Heart left ventricle (tissue), 16 donors: ENCODE measurements at places on chromosomes 7 and 10. TPM values are rescaled to one million over a fixed set of nuclear protein-coding genes. Genes with fewer than 3 reads are reported as not detected.
A peak's percentile ranks its signal among the peaks of the same experiment; 100 is the strongest.

ADAMTS14 gene
- not detected for total RNA-seq

- DNase-seq: no peak
Observed at GRCh38 chr10:44827431-44828006, 83.6 kb upstream of the TMEM72 start.

- no peak for DNase-seq
Observed at GRCh38 chr7:106357675-106358074, 72.9 kb upstream of the NAMPT start.

GRCh38 chr7:101846800-101847538, 29.5 kb downstream of the CUX1 start:
- DNase-seq: no peak

ACSL5 gene
- 4.6 TPM for total RNA-seq

MRC1 gene
- 6.2 TPM for total RNA-seq

- DNase-seq: no peak
Observed at GRCh38 chr7:100126239-100126930, 382 bp upstream of the MBLAC1 start.

DNA sequence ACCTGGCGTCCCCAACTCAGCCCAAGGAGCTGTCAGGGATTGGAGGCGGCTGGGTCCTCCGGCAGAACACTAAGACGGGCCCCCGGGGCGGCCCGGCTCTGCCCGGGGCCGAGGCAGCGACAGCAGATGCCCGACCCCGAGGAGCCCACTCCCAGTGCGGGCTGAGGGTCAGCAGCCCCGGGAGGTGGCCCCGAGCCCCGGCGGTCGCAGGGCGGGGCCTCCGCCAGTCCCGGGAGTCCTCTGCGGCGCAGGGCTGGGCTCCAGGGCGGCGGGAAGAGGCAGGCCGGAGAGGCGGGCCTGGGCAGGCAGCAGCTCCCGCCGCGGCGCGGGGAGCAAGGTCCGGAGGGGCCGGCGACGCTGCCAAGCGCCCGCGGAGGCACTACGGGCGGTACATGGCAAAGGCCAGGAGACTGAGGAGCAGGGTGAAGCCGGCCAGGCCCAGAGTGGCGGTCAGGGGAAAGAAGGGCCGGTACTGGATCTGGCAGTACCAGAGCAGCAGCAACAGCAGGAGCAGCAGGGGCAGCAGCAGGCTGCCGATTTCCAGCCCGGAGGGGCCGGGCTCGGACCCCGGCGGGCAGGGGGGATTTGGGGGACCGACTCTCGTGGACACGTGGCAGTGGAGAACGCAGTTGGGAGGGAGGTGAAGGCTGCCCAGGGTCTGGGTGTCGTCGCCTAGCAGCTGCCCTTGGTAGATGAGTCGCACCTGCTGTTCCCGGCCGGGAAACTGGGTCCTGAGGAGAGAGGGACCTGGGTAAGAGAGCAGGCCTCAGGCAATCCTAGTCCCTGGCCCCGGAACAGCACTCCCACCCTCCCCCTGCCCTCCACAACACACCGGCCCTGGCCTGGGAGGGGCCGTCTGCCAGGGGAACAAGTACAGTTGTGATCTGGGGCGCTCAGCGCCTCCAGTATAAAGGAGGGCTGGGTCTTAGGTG, 827 bp upstream of the FASTK start:
- DNase-seq: no peak

FZD8 gene
- 7.8 TPM for total RNA-seq

SLC4A2 gene
- total RNA-seq: 54.8 TPM

DNA sequence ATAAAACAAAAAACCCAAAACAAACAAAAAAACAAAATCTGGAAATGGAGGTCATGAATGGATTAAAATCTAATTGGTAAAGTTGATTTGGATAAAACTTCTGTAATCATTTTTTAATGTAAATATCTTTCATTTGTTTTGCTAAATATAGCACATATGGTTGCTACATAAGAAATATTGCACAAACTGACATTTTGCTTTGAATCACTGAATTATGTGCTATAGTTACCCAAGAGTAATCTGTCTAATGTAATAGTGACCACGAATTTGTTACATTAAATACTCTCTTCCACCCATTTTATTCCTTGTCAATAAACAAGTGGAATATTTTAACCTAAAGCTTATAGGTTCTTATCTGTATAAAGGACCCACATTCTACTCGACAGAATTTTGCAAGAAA, 6.2 kb downstream of the CFAP58 start:
- no peak for DNase-seq

AKR1C4 gene
- total RNA-seq: not detected

- peak; percentile 76 for DNase-seq
Observed at GRCh38 chr10:97713826-97714400, 383 bp downstream of the MARVELD1 start.

DNA sequence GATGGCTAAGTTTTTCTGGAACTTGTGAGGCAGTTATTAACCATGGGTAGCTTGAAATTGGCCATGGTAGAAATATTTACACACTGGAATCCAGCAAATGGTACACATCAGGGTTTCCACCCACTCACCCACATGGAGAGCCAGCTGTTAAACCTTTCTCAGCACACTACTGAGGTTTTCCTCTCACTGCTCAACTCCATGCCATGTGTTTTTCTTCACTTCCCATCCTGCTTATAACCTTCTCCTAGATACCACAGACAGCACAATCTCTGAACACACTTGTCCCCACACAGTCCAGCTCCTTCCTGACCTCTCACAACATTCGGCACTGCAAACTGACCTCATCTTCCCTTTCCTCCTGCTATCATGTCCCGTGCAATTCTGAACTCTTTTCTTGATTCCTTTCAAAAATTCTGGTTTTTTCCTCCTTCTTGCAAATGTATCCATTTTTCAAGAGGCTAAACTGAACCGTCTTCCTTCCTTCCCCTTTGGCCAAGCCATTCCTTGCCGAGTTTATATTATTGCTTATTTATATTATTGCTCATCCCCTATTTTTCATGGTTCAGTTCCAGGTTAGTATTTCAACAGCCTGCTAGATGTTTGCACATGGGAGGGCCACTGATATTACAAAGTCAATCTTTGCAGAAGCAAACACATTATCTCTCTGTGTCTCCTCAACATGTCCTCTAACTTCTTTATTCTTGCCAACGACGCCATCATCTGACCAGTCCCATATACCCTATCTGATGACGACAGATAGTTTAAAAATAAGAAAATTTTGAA, 606.4 kb downstream of the SORCS1 start:
- DNase-seq: no peak

- no peak for DNase-seq
Observed at GRCh38 chr10:63700631-63701156, 179.5 kb downstream of the REEP3 start.

PHKG1 gene
- 150 TPM for total RNA-seq

- no peak for DNase-seq
Observed at GRCh38 chr10:28790146-28790545, 112.8 kb downstream of the BAMBI start.

SCART1 gene
- 0.08 TPM for total RNA-seq

DNA sequence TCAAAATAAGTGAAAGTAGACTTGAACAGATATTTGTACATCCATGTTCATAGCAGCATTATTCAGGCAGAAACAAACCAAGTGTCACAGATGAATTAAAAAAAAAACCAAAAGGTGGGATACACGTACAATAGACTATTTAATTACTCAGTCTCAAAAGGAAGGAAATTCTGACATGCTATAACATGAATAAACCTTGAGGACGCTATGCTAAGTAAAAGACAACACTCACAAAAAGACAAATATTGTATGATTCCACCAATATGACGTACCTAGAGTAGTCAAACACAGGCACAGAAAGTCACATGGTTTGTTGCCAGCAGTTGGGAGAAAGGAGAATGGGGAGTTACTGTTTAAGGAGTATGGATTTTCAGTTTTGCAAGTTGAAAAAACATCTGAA, 18.0 kb upstream of the CFAP70 start:
- DNase-seq: no peak

GRCh38 chr7:50637725-50638643, 72.8 kb upstream of the DDC start:
- DNase-seq: no peak

DNA sequence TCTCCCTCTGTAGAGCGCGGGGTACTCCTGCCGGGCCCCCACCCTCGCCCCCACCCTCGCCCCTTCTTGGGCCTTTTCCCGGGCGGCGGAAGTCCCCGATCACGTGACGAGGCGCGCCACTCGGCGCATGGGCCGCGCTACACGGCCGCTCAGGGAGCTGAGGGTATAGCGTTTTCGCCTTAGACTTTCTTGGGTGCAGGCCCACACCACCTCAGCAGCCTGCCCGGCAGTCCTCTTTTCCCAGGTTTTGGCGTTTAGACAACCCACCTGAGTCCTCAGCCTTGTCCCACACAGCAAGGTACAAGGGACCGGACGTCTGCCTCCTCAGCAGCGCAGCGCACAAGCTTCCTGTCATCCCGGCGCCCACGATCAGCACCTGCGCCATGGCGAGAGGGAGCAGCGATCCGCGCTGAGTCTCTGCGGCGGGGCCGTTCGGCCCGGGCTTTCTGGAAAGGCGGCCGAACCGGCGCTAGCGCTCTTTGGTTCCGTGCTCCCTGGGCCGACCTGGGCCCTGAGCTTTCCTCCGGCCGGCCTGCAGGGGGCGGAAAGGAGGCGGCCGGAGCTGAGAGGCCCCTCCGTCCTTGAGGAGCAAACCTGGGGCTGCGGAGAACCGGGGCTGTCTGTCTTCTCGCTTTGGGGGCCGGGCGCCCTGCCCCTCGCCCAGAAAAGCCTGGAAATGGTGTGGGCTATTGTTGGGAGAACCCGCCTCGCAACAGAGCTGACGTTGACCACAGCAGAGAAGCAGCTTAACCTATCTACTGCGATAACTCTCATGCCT, at the start of gene RNLS:
Gene RNLS (minus strand): TSS at position 513 of the 778 bp plus-strand sequence.
- DNase-seq: peak; percentile 79

DNA sequence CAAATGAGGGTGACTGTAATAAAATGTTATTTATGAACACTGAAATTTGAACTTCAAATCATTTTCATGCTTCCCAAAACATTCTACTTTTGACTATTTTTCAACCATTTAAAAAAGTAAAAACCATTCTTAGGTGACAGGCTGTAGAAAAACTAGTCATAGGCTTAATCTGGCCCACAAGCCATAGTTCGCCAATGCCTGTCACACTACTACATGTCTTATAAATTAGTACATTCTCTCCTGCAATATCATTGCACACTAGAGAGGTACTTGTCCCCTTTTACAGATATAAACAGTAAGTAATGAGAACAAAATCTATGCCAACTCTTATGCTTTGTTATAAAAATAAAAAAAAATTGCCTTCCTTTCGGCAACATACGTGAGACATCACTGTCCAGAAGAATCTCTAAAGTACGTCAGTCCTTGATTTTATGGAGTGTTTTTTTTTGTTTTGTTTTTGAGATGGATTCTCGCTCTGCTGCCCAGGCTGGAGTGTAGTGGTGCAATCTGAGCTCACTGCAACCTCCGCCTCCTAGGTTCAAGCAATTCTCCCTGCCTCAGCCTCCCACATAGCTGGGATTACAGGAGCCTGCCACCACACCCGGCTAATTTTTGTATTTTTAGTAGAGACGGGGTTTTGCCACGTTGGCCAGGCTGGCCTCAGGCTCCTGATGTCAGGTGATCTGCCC, 23.2 kb downstream of the UPF2 start:
- DNase-seq: no peak

RBP4 gene
- 1.8 TPM for total RNA-seq

GRCh38 chr10:129771576-129771975, 192.5 kb downstream of the EBF3 start:
- no peak for DNase-seq

GRCh38 chr7:151404216-151405011, 5.4 kb downstream of the WDR86 start:
- no peak for DNase-seq

DNA sequence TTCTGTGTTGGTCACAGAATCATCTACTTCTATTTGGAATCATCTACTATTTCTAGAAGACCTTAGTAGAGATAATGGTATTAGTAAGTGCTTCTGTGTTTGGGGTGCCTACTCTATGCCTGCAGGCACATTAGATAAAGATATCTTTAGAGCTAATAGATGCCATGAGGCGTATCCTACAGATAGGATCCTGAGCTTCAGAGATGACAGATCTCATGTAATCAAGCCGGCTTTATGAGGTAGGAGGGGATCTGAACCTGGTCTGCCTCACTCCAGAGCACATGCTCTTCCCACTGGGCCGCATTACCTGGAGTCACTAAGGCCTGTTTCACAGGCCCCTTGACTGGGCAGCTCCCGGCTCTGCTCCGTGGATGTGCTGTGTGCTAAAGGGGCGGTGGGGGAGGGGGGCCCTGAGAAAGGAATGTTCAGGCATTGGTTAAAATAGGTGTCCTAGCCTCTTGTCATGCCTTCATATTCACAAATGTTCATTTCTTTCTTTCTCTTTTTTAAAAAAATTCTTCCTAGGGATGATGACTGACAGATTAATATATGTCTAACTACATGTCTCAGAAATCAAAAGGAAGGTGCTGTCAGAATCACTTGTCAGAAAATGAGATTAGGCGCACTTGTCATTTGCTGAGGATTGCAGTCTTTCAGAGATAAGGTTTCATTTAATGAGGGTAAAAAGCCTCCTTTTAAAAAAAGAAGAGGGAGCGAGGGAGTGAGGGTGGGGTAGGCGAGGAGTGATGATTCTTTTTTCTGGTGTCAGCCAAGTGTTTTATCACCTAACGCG, 458.0 kb upstream of the GALNT17 start:
- DNase-seq: no peak

DNA sequence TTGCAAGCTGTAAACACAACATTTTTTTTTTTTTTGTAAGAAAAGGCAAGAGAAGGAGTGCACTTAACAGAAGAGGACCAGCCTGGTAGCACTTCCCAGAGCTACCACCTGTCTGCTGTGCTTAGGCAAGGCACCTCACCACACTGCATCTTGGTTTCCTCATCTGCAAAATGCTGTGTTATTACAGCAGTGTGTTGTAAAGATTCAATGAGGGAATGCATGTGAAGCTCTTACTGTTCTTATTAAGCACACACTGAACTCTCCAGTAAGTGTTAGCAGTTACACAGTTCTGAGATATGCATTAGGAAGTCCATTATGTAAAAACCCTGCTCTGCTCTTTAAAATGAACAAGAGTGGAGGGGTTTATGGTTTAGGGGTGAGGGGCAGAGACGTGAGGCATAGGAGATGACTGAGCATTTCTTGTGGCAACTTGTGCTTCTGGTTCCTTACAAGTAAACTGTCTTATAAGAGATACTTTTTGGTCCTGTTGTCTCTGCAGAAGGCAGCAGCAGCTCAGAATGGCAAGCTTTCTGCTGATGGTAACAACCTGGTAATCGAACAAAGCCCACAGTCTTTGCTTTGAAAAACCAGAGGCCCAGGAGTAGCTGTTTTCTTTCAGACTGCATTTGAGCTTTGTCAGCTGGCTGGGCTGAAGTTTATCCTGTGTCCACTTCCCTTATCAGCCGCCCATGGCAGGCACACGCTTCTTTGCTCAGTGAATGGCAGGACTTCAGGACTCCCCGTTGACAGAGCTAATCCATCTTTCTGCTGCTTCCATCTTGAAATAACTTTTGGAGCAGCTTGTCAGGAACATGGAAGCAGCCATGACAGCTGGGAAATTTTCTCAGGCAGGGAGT, 98.8 kb upstream of the BMPER start:
- DNase-seq: peak; percentile 61

SSC4D gene
- total RNA-seq: 0.86 TPM

CCDC3 gene
- total RNA-seq: 7.2 TPM

MSRB2 gene
- 160 TPM for total RNA-seq

GRCh38 chr10:103188853-103189252, 4.2 kb downstream of the NT5C2 start:
- DNase-seq: no peak
